T-helper 1 cell treated with Interleukin-12 subunit alpha and Interleukin-12 subunit beta and Interleukin-4 antibody, amounts not matched to agents 30 ng/mL and 1 ng/mL, for 36 hours (primary cell): ENCODE measurements at places on chromosomes 5 and 9. TPM values are rescaled to one million over a fixed set of nuclear protein-coding genes. Genes with fewer than 3 reads are reported as not detected.

Gene CARD9
- total RNA-seq = 1.3 and 1.6 TPM in 2 replicates

Gene PDLIM4
- 0.17 and 0.74 TPM in 2 replicates for total RNA-seq

Gene FOXD4L5
- 0.15 and 0.32 TPM in 2 replicates for total RNA-seq

Gene EFNA5
- total RNA-seq = not detected in 2 replicates
